Activated CD4-positive, alpha-beta T cell treated with anti-CD3 and anti-CD28 coated beads, Interleukin-2, amount 50 U/mL, for 4 hours (primary cell): ENCODE measurements at places on chromosomes 4 and X.

- no peak for DNase-seq
Observed at GRCh38 chr4:10532155-10532554, 74.9 kb upstream of the ZNF518B start.

GRCh38 chr4:146124023-146124680 lies 51.4 kb upstream of the LSM6 start:
- DNase-seq, result no peak

GRCh38 chr4:70564033-70564432 lies 28.0 kb upstream of the AMBN start:
- DNase-seq, result no peak

- DNase-seq, result no peak
Observed at GRCh38 chr4:17094159-17094875, 195.9 kb upstream of the LDB2 start.

DNA sequence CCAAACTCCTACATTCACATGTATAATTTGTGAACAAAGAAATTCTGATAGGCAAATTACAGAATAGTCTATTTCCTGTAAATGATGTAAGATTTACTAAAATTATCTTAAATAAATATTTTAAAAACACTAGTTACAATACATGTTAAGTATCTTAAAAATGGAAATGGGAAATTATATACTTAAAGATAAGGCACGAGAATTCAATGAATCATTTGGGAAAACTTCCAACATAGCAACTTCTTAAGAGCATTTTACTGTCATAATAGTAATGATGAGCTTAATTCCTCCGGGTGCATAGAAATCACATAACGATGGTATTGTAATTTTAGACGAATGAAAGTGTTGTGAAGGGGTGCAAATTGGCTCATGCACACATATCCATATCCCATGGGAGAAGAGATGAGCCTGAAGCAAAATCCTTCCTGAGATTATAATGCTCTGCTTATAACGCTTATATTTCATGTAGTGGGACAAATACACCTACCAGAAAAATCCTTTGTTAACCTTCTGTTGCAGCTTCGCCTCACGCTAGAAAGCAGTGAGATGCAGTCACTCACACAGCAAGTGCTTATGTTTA lies 873.5 kb downstream of the PDHA2 start:
- DNase-seq, result no peak

GRCh38 chr4:68736813-68737212 lies 66.4 kb upstream of the UGT2B15 start:
- DNase-seq, result no peak

GRCh38 chr4:181158971-181159370 lies 1084.2 kb upstream of the TENM3 start:
- DNase-seq, result no peak

GRCh38 chrX:29662101-29662500 lies 553.3 kb upstream of the MAGEB2 start:
- no peak for DNase-seq

- DNase-seq, result no peak
Observed at GRCh38 chr4:19301527-19301926, 950.2 kb upstream of the SLIT2 start.

- no peak for DNase-seq
Observed at GRCh38 chr4:83785891-83786290, 250.0 kb downstream of the GPAT3 start.

GRCh38 chr4:150178161-150178560 lies 99.9 kb downstream of the DCLK2 start:
- DNase-seq, result no peak
